Regular cardiac myocyte (primary cell): ENCODE measurements at places on chromosomes 7 and 10. TPM values are rescaled to one million over a fixed set of nuclear protein-coding genes. Genes with fewer than 3 reads are reported as not detected.

Gene ANKRD22
- total RNA-seq, result not detected in 2 replicates

Gene POLD2
- 61.2 and 146 TPM in 2 replicates for total RNA-seq

Gene JAZF1
- 3.8 and 5.9 TPM in 2 replicates for total RNA-seq

Gene NCF1
- not detected in 2 replicates for total RNA-seq

Gene BTRC
- total RNA-seq, result 10.1 and 12.1 TPM in 2 replicates
